LoVo (cell line): ENCODE measurements at places on chromosomes 5 and 9.

- DNase-seq: no peak
These were observed 1.2 kb downstream of the SPATA24 start for GRCh38 chr5:139402561-139403158.

- no peak for DNase-seq
These were observed 582.6 kb downstream of the PSAT1 start for GRCh38 chr9:78879324-78880100.

DNA sequence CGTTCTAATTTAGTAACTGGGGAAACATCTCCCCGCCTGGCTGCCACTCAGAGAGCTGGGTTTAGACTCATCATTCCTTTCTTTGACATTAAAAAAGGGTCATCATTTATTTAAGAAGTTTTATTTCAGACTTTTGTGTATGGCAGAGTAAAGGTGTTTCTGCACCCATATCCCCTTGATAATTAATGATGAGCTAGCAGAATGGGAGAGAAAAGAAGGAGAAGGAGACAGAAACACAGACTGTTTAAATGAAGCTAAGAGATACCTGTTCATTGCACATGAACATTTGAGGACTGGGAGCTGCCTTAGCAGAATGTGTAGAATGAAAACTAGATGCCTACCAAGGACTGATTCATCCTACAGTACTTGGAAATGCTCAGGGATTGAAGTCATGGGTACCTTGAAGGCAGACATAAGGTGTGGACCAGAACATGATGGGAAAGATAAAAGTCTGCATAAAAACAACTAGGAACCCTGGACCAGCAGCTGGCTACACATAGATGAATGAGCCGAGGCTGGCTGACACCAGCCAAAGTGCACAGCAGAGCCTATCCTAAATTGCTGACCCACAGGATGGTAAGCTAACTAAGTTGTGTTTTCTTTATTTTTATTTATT is 48.3 kb upstream of the SPATA31C2 start:
- DNase-seq: no peak

GRCh38 chr9:121992571-121993212 is 100.4 kb downstream of the TTLL11 start:
- peak; percentile 69 for DNase-seq

DNA sequence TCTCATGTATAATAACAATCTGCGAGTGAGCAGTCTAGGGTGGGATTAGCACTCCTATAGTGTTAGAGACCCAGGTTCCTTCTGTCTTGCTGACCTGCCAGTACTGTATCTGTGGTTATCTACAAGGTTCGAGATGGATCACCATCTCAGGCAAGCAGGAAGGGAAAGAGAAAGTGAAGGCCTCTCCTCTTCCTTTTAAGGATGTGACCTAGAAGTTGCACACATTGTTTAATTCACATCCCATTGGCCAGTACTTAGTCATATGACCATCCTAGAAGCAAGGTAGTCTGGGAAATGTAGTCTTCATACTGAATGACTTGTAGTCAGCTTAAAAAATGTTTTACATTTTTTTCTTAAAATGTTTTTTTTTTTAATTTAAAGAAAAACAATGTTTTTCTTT is 168.6 kb downstream of the CARTPT start:
- DNase-seq: peak; percentile 35

GRCh38 chr9:12643686-12644085 is 49.5 kb upstream of the TYRP1 start:
- no peak for DNase-seq

DNA sequence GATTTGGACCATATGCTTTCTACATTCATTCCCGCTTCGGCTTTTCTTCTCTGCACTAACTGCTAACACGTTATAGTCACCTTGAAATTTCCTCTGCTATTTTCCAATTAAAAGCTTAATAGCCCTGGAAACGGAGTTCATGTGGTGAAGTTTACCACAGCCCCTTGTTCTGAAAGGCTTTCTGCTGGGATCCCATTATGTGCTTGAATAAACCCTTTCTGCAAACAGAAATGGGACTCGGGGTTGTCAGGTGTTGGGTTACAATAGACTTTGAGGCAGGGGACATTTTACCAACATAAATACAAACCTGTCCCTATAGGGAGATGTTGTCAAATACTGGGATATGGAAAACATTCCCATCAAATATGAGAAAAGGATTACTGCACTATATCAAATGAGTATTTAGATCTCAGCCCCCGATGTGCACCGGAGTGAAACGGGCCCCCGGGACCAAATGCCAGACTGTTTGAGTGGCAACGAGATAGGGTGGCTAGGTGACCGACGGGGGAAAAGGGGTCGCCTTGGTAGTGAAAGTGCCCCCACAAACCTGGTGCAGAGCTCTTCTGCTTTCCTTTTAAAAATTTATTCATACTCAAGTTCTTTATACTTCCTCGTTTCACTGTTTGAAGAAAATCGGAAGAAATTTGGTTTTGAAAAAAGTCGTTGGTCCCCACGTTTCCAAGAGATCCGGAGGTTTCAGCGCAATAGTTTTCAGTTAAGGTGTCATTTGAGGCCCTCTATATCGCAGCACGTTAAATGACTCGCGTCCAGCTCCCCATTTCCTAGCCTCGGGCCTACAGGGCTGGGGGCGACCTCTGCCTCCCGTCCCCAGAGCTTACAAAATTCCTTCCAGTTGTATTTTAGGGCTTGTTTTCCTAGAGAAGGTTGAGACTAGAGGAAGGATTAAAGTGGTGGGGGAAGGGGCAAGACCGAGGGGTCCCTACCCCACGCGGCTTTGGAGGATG is 2.1 kb upstream of the DMRT3 start:
- no peak for DNase-seq

- no peak for DNase-seq
These were observed 82.6 kb downstream of the GALNT10 start for GRCh38 chr5:154273028-154273617.
